ENCODE measurements at places on chromosomes 5 and 9. TPM values are rescaled to one million over a fixed set of nuclear protein-coding genes. Genes with fewer than 3 reads are reported as not detected.

The PCSK5 gene
- total RNA-seq = 5.6 TPM

DNA sequence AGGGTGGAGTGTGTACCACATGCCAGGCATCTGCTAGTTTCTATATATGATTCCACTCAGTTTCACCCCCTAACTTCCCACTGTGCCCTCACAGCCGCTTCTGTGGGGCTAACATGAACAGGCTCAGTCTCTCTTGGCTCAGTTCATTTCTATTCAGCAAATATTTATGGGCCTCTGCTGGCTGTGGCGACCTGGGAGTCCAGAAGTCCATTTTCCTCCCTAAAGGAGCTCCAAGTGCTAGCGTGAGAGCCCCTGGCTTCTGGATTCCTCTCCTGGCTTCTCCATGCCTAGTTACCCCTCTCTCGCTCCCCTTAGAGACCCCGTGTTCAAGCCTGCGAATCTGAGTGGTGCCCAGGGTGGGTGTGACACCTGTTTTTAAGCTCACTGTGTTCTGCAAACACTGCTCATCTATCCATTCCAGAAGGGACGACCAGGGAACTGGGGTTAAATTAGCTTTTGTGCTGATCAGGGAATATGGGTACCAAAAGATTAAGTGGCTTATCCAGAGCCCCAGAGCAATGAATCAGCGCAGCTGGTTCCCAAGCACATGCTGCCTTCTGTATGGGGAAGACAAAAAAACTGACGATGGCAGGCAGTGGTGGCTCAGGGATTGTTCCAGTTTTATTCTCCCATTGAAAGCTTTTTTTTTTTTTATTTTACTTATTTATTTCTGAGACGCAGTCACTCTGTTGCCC lies 57.6 kb downstream of the HMCN2 start:
- peaks cover 14% of the 10 kb centered on the region for H3K4me1 ChIP-seq
- no peaks in the 10 kb centered on the region for H3K36me3 ChIP-seq
- no peak overlapping the region for H3K4me3 ChIP-seq
- peaks cover 21% of the 10 kb centered on the region for H3K27me3 ChIP-seq
- DNase-seq = no peak
- H3K27ac ChIP-seq = no peak overlapping the region

DNA sequence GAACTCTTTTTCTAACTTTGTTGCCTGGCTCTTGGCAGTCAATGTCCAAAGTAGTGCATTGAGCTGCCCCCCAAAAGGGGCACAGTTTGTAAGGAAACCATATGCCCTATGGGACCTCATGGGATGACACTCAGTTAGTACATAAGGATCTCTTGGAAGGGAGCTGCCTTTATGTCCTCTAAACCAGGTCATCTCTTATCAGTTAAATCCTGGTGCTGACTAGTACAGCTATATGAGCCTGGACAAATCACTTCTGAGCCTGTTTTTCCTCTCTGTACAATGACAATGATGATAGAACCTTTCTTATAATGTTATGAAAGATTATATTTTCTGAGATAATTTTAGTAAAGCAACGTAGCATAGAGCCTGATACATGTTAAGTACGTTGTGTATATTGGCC lies 44.1 kb downstream of the PIK3R1 start:
- H3K27me3 ChIP-seq = no peaks in the 10 kb centered on the region
- H3K27ac ChIP-seq = no peak overlapping the region
- H3K4me1 ChIP-seq = peaks cover 92% of the 10 kb centered on the region

The OBP2B gene
- not detected for total RNA-seq

DNA sequence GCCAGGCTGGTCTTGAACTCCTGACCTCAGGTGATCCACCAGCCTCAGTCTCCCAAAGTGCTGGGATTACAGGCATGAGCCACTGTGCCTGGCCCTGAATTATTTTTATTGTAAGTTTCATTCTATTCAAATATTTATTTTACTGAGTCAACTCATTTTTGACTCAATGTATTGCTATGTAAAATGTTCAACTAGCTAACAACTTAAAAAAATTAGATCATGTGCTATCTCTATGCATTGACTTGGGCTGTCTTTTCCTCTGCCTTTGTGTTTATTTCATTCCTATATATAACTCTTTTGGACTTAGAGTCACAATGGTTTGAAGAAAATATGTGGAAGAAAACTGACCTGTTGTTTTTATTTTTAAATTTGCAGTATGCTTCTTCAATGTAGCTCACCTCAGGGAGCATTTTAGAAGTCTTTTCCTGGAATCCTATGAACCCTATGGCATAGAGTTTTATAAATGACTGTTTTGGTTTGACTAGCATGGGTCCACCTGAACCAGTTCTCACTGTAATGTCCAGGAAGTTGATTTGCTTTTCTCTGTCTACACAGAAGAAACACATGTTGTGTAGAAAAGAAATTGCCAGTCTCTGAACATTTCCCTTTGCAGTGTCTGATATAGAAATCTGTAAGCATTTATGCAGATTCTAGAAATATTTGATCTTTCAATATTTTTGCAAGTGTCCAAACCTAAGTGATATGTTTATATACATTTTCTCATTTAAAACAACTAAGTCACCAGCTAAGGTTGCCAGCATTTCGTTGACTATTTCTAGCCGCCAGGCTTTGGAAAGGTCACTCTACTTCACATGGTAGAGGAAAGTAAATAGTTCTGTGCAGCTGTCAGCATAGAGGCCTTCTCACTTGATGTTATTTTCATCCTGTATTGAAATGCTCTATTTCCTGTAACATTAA lies 138.8 kb downstream of the PCSK1 start:
- no peak overlapping the region for H3K27ac ChIP-seq
- H3K27me3 ChIP-seq = no peaks in the 10 kb centered on the region
- no peaks in the 10 kb centered on the region for H3K36me3 ChIP-seq
- H3K4me1 ChIP-seq = no peaks in the 10 kb centered on the region
- no peak for DNase-seq
- no peak overlapping the region for H3K4me3 ChIP-seq

The IL33 gene
- 2.7 TPM for total RNA-seq

- H3K27me3 ChIP-seq = no peaks in the 10 kb centered on the region
- H3K36me3 ChIP-seq = no peaks in the 10 kb centered on the region
- no peak overlapping the region for H3K4me3 ChIP-seq
- no peaks in the 10 kb centered on the region for H3K4me1 ChIP-seq
- DNase-seq = no peak
These were observed 593.1 kb downstream of the IRX1 start for GRCh38 chr5:4188704-4189103.

GRCh38 chr5:121024416-121025311 lies 560.6 kb downstream of the PRR16 start:
- H3K27me3 ChIP-seq = no peaks in the 10 kb centered on the region
- no peak overlapping the region for H3K27ac ChIP-seq
- DNase-seq = no peak
- H3K36me3 ChIP-seq = no peaks in the 10 kb centered on the region

DNA sequence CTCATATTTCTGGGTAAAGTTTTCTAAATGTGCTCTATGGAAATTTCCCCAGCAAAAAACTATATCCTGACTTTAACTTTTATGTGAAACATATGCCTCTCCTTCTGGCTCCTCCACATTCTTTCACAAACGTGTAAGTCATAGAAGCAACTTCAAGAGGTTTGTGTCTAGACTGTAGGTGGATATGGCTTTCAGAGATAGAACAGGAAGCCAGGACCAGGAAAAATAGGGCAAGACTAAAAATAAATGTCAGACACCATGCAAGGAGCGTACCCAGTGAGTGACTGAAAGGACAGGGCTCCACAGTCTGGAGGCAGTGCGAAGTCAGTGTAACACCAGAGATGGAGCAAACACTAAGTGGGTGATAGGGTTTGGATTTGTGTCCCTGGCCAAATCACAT lies 240.7 kb downstream of the COX7C start:
- no peaks in the 10 kb centered on the region for H3K36me3 ChIP-seq
- H3K4me3 ChIP-seq = no peak overlapping the region
- DNase-seq = no peak
- no peaks in the 10 kb centered on the region for H3K4me1 ChIP-seq
- no peaks in the 10 kb centered on the region for H3K27me3 ChIP-seq

The GKAP1 gene
- 8.8 TPM for total RNA-seq

DNA sequence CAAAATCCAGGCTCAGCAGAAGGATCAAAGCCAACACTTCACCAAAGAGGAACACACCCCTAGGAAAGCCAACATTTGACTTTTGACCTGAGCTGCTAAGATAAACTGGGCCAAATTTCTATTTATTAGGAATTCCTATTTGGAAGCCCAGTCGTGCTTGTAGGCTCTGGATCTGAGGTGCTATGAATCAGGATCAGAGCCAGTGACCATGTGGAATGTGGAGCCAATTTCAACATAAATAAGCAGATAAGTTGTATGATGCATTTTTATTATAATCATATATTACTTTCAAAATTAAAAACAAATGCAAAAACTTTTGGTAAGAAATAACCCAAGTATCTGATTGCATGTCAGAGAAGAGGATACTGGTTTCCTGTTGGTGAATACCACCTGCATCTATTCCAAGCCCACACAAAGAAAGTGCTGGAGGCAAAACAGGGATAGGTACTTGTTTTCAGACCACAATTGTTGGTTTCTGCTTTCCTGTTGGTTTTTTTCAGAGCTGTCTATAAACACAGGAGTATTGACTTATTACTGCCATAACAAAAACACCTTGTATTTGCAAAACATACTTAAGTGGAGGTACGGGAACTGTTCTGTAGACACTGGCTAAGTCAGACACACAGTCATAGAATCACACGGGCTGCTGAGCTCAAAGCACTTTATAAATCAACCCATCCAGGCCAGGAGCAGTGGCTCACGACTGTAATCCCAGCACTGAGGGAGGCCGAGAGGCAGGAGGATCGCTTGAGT lies 52.8 kb downstream of the ARL15 start:
- no peak for DNase-seq
- no peaks in the 10 kb centered on the region for H3K27me3 ChIP-seq
- H3K4me3 ChIP-seq = no peak overlapping the region
- H3K36me3 ChIP-seq = no peaks in the 10 kb centered on the region
- H3K4me1 ChIP-seq = peaks cover 4% of the 10 kb centered on the region
- H3K27ac ChIP-seq = no peak overlapping the region

The GRIN1 gene
- total RNA-seq = not detected

The LRRC19 gene
- total RNA-seq = not detected

DNA sequence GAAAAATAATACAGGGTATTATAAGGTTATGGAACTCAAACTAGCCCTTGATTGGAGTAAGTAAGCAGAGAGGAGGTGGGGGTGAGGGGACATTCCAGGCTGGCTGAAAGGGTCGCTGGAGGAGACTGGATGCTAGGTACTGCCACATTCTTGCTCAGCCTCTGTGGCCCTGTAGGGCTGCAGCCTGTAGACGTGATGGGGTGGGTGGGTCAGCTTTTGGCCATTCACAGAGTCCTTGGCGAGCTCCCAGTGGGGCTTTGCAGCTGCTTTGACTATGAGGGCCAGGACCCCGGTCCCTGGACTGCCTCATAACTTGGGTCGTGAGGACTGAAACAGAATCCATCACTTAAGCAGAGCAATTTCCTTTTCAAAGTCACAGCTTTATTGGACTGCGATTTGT lies 4.2 kb upstream of the GDNF start:
- H3K27ac ChIP-seq = no peak overlapping the region
- H3K4me3 ChIP-seq = no peak overlapping the region
- no peaks in the 10 kb centered on the region for H3K36me3 ChIP-seq
- peaks cover 27% of the 10 kb centered on the region for H3K27me3 ChIP-seq

- no peaks in the 10 kb centered on the region for H3K4me1 ChIP-seq
- H3K27ac ChIP-seq = no peak overlapping the region
- H3K4me3 ChIP-seq = no peak overlapping the region
- no peaks in the 10 kb centered on the region for H3K36me3 ChIP-seq
These were observed 269.4 kb upstream of the MVB12B start for GRCh38 chr9:126057121-126057825.

DNA sequence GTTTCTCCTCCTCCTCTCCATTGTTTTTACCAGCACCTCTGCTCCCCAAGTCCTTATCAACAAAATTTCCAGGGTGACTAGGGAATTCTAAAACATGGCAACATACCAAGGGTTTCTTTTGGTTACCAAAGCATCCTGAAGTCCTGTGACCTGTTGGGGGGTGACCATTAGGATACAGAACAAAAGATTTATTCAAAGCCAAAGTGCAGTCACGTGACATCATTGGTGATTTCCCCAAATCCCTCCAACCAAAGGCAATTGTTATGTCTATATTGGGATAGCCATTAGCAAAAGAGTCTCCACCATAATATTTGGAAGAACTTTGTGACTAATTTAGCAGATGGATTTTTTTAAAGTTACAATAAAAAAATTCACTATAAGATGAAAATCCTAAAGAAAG lies 168.4 kb downstream of the TRPM6 start:
- no peak overlapping the region for H3K27ac ChIP-seq
- H3K4me3 ChIP-seq = no peak overlapping the region
- H3K36me3 ChIP-seq = no peaks in the 10 kb centered on the region
- DNase-seq = no peak
- H3K4me1 ChIP-seq = no peaks in the 10 kb centered on the region
- no peaks in the 10 kb centered on the region for H3K27me3 ChIP-seq

DNA sequence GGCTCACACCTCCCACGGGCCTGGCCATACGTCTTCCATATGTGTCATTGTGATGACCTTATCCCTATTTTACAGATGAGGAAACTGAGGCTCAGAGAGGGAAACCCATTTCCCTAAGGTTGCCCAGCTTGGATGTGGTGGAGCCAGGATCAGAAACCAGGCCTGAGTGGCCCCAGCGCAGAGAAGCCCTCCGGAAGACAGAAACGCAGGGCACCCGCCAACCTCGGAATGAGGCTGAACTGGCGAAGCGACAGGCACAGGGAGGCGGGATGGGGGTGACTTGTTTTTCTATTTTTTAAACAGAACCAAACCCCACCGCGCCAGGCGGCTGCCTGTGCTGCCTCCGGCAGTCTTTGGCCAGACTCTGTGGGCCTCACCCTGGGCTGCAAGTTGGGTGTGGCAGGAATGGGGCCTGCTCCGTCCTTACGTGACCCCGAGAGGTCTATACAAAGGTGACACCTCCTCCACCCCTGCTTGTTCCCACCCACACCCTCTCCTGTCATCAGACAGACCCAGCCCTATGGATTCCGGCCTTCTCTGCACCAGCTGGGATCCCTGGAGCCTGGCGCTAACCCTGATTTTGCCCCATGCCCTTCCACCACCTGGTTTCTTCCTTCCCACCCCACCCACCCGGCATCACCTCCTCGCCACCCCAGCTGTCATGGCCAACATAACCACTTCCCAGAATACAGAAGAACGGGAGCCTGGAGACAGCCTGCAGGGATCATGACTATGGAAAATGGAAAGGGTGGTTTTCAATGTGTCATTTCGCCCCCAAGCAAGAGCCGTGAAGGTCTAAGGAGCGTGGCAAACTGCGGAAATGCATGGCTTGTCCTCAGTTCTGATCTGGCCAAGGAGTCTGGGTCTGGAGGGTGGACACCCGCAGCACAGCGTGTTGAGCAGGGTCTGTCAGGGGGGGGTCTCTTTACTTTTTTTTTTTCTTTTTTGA lies 23.6 kb downstream of the PLPP7 start:
- DNase-seq = no peak
- no peak overlapping the region for H3K27ac ChIP-seq
- peaks cover 9% of the 10 kb centered on the region for H3K27me3 ChIP-seq
- H3K36me3 ChIP-seq = no peaks in the 10 kb centered on the region
- H3K4me1 ChIP-seq = peaks cover 4% of the 10 kb centered on the region

The PCDHGA7 gene
- total RNA-seq = 1.2 TPM

The SPINK9 gene
- not detected for total RNA-seq

All from spleen (tissue), 13 donors.